HL-60 (cell line): ENCODE measurements at places on chromosomes 4 and X.

- DNase-seq = peak; percentile 66
Observed at GRCh38 chrX:72080150-72080549, 51.6 kb downstream of the RTL5 start.

DNA sequence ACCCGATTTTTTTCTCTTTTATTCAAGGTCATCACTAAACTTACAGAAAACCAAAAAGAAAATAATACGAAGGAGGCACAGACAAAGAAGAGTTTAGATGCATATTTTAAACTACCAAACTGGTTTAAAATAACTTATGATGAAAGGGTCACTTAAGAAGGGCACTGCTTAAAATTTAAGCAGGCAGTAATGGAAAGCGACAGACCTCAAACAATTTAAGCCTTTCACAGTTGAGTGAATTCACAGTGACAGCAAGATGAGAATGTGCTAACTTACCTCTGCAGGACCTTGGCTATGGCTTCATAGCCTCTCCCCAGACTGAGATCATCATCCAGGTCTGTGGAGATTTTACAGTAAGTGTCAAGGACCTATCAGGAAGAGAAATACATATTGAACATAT, 112.1 kb downstream of the TTC29 start:
- DNase-seq = no peak

- no peak for DNase-seq
Observed at GRCh38 chrX:49761481-49761880, 65.7 kb upstream of the PAGE1 start.

- DNase-seq = no peak
Observed at GRCh38 chr4:38157592-38157991, 197.4 kb downstream of the PTTG2 start.

DNA sequence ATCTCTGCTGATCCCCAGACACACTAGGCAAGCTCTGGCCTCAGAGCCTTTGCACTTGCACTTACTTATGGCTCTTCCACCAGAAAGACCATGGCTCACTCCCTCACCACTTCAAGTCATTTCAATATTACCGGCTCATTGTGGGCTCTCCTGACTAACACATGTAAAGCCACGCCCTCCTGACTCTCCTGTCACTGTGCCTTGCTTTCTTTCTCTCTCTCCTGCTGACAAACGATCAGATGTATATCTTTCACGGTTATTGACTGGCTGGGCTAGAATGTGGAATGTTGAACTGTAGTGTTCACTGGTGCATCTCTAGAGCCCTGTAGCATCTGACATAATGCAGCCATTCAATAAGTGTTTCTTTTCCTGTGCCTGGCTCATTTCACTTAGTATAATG, 425.1 kb downstream of the RAB28 start:
- DNase-seq = no peak

DNA sequence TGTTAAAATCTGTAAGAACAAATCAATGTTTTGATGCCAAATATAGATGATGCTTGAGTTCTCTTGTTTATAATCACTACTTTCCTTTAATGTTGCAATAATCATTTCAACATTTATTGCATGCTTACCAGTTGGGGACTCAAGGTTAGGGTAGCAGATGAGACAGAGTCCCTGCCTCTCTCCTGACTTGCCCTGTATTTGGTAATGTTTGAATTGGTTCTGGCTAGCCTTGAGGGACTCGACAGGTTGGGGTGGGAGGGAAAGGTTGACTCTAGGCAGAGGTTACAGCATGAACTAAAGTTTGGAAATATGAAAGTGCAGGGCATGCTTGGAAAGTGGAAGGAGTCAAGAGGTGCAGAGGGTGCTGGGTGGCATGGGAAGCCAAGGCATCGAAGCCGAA, 2.0 kb downstream of the SEC24B start:
- no peak for DNase-seq

DNA sequence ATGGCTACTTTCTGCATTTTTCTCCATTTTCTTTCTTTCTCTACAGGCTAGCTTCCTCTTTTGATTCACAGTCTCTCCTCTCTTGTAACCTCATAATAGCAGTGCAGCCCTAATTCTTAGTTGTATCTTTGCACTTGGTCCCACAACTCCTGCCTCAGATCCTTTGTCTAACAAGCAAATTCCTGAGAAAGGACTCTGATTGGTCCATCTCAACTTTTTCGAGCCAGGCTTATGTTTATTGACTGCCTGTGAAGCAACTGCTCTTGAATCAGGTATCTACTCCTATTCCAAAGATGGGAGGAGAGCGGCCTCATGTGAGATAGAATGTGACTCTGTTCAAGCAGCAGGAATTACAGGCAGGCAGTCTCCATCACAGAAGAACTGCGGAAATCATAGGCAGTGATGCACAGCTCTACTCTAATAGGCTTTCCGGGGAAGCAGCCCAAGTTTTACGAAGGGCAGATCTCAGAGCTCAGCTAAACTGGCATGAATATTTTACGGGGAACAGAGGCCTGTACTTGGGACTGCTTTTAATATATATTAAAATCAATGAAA, 123.5 kb downstream of the GABRB1 start:
- DNase-seq = no peak

DNA sequence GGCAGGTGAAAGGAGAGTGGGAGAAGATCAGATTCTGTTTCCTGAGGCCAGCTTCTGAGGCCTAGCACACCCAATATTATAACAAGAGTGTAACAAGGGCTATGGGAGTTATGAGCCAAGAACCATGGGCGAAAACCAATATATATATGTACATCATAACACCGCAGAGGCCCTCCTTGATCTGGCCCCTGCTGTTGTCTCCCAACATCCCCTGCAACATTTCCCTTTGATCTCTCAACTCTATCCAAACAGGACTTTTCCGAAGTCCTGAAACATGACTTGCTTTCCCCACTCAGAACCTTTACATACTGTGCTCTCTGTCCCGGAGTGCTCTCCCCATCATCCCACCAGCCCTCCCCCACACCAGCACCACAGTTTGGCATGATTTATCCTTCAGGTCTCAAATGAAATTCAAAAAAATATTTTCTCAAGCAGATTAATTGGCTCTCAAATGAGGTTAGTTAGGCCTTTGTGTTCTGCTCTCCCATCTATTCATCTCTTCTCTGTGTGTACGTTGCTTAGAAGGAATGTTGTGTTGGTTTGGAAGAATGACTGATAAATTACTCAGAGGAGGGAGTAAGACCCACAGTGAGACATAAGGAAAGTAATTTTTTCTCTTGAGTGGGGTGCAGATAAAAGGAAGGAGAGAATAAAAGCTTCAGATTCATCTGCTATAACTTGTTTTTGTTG, 58.1 kb upstream of the SMIM10 start:
- no peak for DNase-seq

DNA sequence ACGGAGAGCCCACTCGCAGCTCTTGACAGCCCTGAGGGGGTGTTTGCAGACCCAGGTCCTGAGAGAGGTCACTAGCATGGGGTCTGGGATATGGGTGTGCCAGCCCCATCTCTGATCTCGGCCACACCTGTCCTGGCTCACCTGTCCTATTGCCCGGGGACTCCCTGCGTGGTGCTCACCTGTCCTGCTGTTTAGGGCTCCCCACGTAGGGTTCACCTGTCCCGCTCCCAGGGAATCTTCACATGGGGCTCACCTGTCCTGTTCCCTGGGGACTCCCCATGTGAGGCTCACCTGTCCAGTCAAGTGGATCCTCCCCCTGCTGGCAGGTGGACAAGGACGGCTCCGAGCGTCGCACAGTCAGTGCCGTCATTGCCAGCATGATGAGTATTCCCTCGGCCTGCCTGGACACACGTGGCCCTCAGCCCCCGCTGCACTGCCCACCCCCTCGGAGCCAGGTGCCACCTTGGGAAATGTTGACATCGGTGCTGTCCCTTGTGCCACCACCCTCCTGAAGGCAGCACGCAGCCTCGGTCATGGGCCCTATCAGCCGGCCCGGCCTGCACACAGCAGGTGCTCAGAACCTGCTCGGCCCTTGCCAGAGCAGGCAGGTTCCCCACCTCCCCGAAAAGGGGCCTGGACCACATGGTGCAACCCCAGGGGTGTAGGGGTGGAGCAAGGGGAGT, 6.3 kb downstream of the SLC49A3 start:
- DNase-seq = no peak

DNA sequence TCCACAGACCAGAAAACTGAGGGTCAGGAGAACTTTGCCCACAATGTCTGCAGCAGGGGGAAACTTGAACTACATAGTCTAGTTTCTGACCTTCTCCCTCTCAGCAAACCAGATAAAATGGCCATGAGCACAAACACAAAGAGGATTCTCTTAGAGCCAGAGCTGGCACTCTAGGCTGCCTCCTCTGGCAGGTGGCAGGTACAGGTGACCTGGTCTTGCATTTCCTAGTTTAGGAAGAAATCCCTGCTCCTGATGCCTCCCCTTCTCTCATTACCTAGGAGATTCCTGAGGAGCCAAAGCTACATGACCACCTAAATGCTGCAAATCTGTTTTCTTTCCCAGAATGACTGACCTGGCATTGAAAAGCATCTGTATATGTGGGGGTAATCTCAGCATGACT, 45.1 kb downstream of the ARHGEF9 start:
- DNase-seq = no peak

DNA sequence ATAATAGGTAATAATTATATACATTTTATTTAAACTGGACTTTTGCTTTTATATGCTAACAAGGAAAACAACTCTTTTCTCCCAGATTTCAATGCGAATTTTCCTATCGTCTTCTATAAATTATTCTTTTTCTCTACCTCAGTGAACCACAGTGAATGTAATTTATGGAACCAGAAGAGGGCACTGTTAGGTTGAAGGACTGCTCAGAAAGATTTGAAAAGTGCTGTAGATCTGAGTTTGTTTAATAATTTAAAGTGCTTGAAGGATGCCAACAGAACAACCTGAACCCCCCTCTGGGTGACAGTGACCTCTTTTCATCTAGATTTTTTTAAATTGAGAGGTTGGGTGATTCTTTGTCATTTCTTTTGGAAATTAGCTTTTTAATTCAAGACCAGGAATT, 54.9 kb downstream of the PHOX2B start:
- DNase-seq = no peak
